Metanephros (tissue), 2 donors: ENCODE measurements at places on chromosomes 2 and 18. TPM values are rescaled to one million over a fixed set of nuclear protein-coding genes. Genes with fewer than 3 reads are reported as not detected.

GTF2A1L gene
- total RNA-seq = 3.9 TPM

MOGAT1 gene
- total RNA-seq = not detected

DNAH6 gene
- total RNA-seq = 2.0 TPM

CELF4 gene
- 4.3 TPM for total RNA-seq

ST8SIA5 gene
- total RNA-seq = 0.88 TPM

NBEAL1 gene
- total RNA-seq = 62.8 TPM

LOXHD1 gene
- total RNA-seq = 2.2 TPM

DSG2 gene
- total RNA-seq = 34.3 TPM

DIPK1C gene
- 1.2 TPM for total RNA-seq

GKN2 gene
- 0.53 TPM for total RNA-seq

IL37 gene
- total RNA-seq = not detected

SEPTIN10 gene
- total RNA-seq = 58.6 TPM
